ENCODE measurements at places on chromosomes 6 and 20.
A peak's percentile ranks its signal among the peaks of the same experiment; 100 is the strongest.

DNA sequence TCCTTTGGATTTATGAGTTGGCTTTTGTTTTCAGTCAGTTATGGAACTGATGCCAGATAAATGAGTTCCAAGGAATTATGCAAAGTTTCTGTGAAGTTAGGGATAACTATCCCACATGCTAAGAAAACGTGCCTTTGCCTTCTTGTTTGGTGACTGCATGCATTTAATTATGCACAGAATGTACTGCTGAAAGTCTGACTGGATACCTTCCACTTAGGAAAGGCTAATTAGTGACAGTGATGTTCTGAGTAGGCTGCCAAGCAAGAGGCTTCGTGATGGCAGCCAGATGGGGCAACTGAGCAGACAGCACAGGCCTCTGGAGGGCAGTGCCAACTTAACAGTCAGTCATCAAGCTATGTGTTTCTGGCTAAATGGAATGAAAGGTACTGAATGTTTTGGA lies 289.9 kb downstream of the CD109 start:
- no peaks in the 10 kb centered on the region for H3K36me3 ChIP-seq
- no peak overlapping the region for H3K27ac ChIP-seq
- no peaks in the 10 kb centered on the region for H3K4me1 ChIP-seq
- DNase-seq = no peak

- DNase-seq = no peak
- H3K27me3 ChIP-seq = no peaks in the 10 kb centered on the region
- peak overlapping the region; percentile 88 for H3K27ac ChIP-seq
- peak overlapping the region; percentile 87 for H3K4me3 ChIP-seq
These were observed 1.3 kb downstream of the ASF1A start for GRCh38 chr6:118895261-118895560.

GRCh38 chr6:96460052-96460700 lies 61.4 kb upstream of the UFL1 start:
- H3K4me3 ChIP-seq = no peak overlapping the region
- no peaks in the 10 kb centered on the region for H3K27me3 ChIP-seq
- H3K4me1 ChIP-seq = no peaks in the 10 kb centered on the region
- no peak overlapping the region for H3K27ac ChIP-seq

DNA sequence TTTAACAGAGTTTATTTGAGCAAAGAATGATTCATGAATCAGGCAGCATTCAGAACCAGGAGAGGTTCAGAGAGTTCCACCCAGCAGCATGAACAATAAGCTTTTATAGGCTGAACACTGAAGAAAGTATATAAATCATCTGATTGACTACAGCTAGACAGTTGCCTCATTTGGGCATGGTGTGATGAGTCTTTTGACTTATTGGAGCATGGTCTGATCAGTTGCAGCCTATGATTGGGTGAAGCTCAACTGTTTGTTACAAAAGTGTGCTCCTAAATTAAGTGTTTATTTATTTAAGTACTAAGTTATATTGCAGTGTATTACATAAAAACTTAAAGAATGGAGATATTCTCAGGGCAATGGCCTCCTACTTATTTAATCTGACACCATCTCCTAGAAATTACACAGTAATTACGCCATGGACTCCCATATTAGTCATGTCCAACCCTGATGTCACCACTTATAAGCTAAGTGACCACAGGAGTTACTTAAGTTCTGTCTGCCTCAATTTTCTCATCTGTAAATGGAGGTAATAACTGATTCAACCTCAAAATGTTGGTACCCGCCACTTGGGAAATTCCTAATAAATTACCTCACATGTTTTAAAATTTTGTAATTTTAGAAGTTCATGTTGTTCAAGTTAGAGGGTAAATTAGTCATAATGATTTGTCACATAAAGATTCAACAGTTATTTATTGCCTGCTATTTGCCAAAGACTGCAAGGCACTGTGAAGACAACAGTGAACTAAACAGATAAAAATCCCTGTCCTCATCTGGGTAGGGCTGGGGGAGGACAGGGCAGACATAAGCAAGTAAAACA lies 15.2 kb upstream of the ROS1 start:
- no peaks in the 10 kb centered on the region for H3K4me1 ChIP-seq
- no peaks in the 10 kb centered on the region for H3K36me3 ChIP-seq
- H3K27me3 ChIP-seq = peaks cover 32% of the 10 kb centered on the region
- no peak overlapping the region for H3K27ac ChIP-seq
- H3K4me3 ChIP-seq = no peak overlapping the region

DNA sequence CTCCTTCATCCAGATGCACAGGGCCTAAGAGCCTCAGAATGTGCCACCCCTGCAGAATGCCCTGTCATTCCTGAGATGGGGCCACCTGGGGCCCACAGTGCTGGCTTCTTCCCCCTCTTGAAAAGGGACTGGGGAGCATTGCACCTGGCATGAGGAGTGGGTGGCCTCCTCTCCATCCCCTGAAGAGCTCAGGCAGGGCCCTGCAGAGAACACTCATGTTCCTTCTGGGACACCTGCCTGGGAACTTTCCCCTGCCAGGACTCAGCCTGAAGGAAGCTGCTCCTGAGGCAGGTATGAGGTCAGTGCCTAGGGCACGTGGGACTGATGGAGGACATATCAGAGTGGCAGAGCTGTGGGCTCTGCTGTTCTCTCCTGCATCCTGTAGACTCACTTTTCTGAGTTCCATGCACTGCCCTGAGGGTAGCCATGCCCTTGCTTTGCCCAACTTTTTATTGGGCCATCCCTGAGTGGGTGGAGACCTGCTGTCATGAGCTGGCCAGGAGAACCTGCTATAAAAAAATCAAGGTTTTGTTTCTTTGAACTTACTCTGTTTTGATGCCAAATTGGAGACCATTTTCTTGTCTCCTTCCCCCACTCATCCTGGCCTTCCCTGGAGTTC lies 19.5 kb downstream of the CCDC167 start:
- H3K4me1 ChIP-seq = peaks cover 3% of the 10 kb centered on the region
- H3K36me3 ChIP-seq = peaks cover 21% of the 10 kb centered on the region
- H3K27ac ChIP-seq = no peak overlapping the region
- no peaks in the 10 kb centered on the region for H3K27me3 ChIP-seq

DNA sequence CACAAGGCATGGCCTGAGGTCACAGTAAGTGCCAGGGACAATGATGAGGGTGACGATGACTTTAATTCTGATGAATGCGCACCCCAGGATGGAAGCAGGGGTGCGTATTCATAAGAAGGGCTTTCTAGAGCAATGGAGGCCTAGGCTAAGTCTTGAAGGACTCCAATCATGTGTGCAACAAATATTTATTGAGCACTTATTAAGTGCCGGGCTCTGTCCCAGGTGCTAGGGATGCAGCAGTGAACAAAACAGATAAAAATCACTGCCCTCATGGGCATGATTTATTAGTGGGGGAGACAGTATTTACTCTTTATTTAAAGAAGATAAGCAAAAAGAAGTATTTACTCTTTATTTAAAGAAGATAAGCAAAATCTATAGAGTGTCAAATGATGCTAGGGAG lies 198.2 kb upstream of the KCNG1 start:
- no peak for DNase-seq
- H3K4me1 ChIP-seq = peaks cover 11% of the 10 kb centered on the region
- no peak overlapping the region for H3K27ac ChIP-seq
- no peaks in the 10 kb centered on the region for H3K36me3 ChIP-seq
- peaks cover 39% of the 10 kb centered on the region for H3K27me3 ChIP-seq

GRCh38 chr6:45378334-45378926 lies 696 bp upstream of the SUPT3H start:
- H3K36me3 ChIP-seq = peaks cover 1% of the 10 kb centered on the region
- H3K27ac ChIP-seq = peak overlapping the region; percentile 97
- H3K4me1 ChIP-seq = peaks cover 23% of the 10 kb centered on the region
- DNase-seq = no peak

GRCh38 chr20:19259141-19259591 lies 46.7 kb downstream of the SLC24A3 start:
- no peaks in the 10 kb centered on the region for H3K27me3 ChIP-seq
- H3K36me3 ChIP-seq = no peaks in the 10 kb centered on the region
- peaks cover 6% of the 10 kb centered on the region for H3K4me1 ChIP-seq
- H3K4me3 ChIP-seq = no peak overlapping the region

DNA sequence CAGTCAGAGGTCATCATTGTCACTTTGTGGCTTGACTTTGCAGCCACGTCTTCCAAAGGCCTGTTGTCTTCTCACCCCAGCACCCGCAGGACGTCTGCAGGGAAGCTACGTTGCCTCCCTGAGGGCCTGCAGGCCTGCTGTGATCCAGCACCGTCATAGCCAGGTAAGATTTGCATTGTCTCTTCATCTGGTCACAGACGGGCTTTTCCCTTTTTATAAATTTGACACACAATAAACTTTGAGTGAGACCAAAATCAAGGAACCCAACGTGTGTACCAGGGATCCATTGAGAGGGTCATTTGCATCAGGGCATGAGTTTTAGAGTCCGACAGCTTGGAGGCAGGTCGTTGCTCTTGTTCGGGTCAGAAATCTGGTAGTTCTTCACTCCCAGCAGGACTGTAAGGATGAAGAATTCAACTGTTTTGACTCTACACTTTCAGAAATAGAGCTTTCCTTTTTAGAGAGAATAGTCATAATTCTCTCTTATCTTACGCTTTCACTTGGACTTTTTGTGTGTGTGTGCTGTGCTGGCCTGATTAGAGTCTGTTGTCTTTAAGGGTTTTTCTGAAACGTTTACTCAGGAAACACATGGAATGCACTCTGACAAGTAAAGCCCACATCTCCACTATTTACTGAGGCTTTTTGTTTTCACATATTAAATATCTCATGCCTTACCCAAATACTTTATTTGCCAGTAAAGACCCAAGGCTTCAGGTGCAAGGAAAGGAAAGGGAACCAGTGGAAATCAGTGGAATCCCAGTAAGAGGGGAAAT lies 177.2 kb upstream of the TAB2 start:
- peak overlapping the region; percentile 86 for H3K4me3 ChIP-seq
- peaks cover 46% of the 10 kb centered on the region for H3K36me3 ChIP-seq
- peak; percentile 57 for DNase-seq
- peak overlapping the region; percentile 99 for H3K27ac ChIP-seq

GRCh38 chr6:86961455-86962200 lies 24.3 kb downstream of the HTR1E start:
- no peak overlapping the region for H3K27ac ChIP-seq
- H3K4me1 ChIP-seq = no peaks in the 10 kb centered on the region
- no peak overlapping the region for H3K4me3 ChIP-seq
- no peaks in the 10 kb centered on the region for H3K36me3 ChIP-seq

All from activated naive CD8-positive, alpha-beta T cell treated with anti-CD3 and anti-CD28 coated beads, Interleukin-2, amount 10 ng/mL, durations not matched to agents 7 days and 5 days (primary cell).